ENCODE measurements at places on chromosomes 5 and 9. TPM values are rescaled to one million over a fixed set of nuclear protein-coding genes. Genes with fewer than 3 reads are reported as not detected.

DNA sequence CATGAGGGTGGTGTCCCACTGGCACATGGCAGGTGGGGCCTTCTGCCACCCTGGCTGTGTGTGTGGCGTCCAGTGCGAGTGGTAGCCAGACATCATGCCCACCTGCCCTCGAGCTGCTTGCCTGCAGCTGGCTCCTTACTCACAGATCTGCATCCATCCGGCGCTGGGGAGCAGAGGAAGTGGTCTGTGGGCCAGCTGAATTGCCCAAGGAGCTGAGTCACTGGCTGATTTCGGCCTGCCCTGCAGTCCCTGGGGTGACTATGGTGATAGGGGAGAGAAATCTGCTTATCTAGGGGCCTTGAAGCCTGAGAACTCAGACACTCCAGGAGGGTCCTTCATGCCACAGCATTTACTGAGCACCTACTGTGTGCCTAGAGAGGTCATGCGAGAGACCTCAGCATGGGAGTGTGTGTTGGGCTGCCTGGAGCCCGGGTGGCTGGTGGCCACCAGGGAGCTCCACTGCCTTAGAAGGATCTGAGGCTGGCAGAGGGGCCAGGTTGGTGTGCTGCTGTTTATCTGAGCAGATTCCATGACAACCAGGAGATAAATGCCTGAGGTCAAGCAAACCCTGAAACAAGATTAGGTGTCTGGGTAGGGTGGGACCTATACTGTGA is 57.1 kb downstream of the SLC22A5 start:
- H3K4me3 ChIP-seq: peak overlapping the region; percentile 16
- no peaks in the 10 kb centered on the region for H3K27me3 ChIP-seq
- peaks cover 100% of the 10 kb centered on the region for H3K4me1 ChIP-seq
- peak; percentile 95 for DNase-seq
- no peaks in the 10 kb centered on the region for H3K36me3 ChIP-seq
- peak overlapping the region; percentile 93 for H3K27ac ChIP-seq

- no peaks in the 10 kb centered on the region for H3K4me1 ChIP-seq
- H3K4me3 ChIP-seq: no peak overlapping the region
- no peak overlapping the region for H3K27ac ChIP-seq
- no peaks in the 10 kb centered on the region for H3K36me3 ChIP-seq
- no peaks in the 10 kb centered on the region for H3K27me3 ChIP-seq
These were observed 228.3 kb downstream of the CACNA1B start for GRCh38 chr9:138105561-138106505.

DNA sequence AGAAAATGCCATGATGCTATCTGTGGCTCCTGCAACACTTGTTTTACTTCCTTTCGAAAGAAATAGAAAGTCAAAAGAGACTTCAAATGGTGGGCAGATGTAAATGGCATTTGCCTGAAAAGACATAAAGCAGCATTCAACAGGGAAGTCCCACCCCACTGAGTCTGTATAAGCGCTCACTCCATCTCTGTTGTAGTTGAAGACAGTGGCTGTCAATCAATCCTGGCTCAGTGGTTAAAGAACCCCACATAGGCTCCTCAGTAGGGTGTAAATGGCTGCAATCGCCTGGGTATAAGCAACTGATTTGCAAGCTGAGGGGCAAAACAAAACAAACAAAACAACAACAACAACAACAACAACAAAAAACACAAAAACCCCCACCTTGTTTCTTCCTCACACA is 158.7 kb downstream of the EFNA5 start:
- no peaks in the 10 kb centered on the region for H3K4me1 ChIP-seq
- H3K27ac ChIP-seq: no peak overlapping the region
- H3K36me3 ChIP-seq: no peaks in the 10 kb centered on the region
- H3K4me3 ChIP-seq: no peak overlapping the region
- DNase-seq: no peak
- H3K27me3 ChIP-seq: no peaks in the 10 kb centered on the region

DNA sequence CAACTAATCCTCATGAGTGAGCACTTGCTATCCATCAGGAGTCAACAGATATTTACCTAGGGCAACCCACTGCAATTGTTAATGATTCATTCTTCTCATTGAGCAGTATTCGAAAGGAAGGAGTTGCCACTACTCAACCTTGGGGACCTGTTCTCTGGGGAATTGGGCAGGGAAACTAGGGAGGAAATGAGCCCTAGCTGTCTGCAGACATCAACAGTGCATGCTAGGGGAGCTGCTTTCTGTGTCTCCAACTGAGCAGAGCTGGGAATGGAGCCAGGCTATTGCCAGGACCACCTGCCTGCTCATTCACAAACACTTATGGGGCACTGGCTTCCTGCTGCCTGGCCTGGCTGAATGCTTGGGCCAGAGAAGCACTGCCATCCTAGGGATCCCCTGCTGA is 183.4 kb downstream of the TMEM38B start:
- H3K27ac ChIP-seq: no peak overlapping the region
- H3K27me3 ChIP-seq: no peaks in the 10 kb centered on the region
- no peak overlapping the region for H3K4me3 ChIP-seq
- H3K36me3 ChIP-seq: no peaks in the 10 kb centered on the region
- H3K4me1 ChIP-seq: no peaks in the 10 kb centered on the region

DNA sequence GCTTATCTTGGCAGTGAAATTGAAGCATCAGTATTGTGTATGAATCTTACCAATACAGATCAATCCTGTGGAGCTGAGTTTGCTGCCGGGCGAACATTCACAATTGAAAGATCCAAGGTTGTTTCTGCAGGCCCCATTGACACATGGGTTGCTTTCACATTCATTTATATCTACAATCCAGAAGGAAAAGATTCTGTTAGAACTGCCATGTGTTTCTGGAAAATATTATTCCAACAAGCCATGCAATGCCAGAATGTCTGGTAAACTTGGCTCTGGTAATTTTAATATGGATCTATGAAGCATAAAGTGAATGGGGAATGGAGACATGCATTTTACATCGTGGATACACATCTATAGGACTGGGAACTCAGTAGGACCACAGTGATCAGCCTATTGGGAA is 180.8 kb downstream of the FBN2 start:
- no peak overlapping the region for H3K27ac ChIP-seq
- no peaks in the 10 kb centered on the region for H3K4me1 ChIP-seq

DNA sequence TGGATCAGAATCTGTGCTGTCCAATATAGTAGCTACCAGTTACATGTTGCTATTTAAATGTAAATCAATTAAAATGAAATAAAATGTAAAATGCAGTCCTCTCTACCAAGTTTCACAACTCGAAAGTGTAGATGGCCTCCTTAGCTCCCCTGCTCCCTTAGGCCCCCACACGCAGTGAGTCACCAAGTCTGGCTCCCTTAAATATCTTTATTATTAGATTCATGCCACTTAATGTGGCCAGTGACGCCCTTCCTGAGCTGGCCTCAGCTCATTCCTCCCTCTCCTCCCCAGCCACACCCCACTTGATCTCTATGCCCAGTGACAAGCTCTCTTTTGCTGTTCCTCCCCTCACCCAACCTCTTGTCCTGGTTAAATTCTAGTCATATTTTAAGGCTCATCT is 88.4 kb upstream of the DNAH5 start:
- H3K27ac ChIP-seq: no peak overlapping the region
- H3K4me1 ChIP-seq: peaks cover 6% of the 10 kb centered on the region
- H3K36me3 ChIP-seq: no peaks in the 10 kb centered on the region
- no peak for DNase-seq

DNA sequence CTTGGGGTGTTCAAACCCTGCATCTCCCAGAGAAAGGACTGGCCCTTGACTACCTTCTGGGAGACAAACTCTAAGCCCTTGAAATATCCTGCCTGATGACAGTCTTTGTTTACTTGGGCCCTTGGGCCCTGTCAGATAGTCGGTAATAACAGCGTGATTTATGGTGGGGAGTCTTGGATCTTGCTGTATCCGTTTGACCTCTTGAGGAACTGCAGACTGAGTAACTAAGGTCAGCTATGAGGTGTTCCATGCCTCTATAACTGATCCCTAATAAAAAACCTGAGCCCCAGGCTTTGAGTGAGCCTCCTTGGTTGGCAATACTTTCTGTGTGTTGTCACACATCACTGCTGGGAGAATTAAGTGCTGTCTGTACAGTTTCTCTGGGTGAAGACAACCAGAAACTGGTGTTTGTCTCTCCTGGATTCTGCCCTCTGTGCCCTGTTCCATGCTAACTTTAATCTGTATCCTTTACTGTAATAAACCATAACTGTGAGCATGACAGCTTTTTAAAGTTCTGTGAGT is 56.2 kb upstream of the ANKRD33B start:
- H3K27ac ChIP-seq: no peak overlapping the region
- H3K4me3 ChIP-seq: no peak overlapping the region
- H3K4me1 ChIP-seq: peaks cover 6% of the 10 kb centered on the region
- H3K27me3 ChIP-seq: no peaks in the 10 kb centered on the region
- DNase-seq: no peak
- H3K36me3 ChIP-seq: no peaks in the 10 kb centered on the region

GRCh38 chr5:155772009-155772662 is 554.8 kb upstream of the SGCD start:
- no peak overlapping the region for H3K4me3 ChIP-seq
- no peak for DNase-seq
- no peaks in the 10 kb centered on the region for H3K36me3 ChIP-seq
- H3K4me1 ChIP-seq: no peaks in the 10 kb centered on the region
- no peak overlapping the region for H3K27ac ChIP-seq

DNA sequence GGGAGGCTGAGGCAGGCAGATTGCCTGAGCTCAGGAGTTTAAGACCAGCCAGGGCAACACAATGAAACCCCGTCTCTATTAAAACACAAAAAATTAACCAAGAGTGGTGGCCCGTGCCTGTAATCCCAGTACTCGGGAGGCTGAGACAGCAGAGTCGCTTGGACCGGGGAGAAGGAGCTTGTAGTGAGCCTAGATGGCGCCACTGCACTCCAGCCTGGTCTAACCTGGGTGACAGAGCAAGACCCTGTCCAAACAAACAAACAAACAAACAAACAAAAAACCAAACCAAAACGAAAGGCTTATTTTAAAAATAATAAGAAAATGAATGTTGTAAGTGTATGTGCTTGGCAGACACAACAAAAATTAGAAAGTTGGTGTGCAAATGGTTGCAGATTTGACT is 536.3 kb upstream of the PTPRD start:
- H3K27ac ChIP-seq: no peak overlapping the region
- H3K4me1 ChIP-seq: no peaks in the 10 kb centered on the region
- H3K4me3 ChIP-seq: no peak overlapping the region
- no peaks in the 10 kb centered on the region for H3K36me3 ChIP-seq
- H3K27me3 ChIP-seq: no peaks in the 10 kb centered on the region
- no peak for DNase-seq

- no peak for DNase-seq
- H3K4me1 ChIP-seq: no peaks in the 10 kb centered on the region
- H3K36me3 ChIP-seq: no peaks in the 10 kb centered on the region
- H3K27ac ChIP-seq: no peak overlapping the region
- no peak overlapping the region for H3K4me3 ChIP-seq
- H3K27me3 ChIP-seq: no peaks in the 10 kb centered on the region
These were observed 617.5 kb upstream of the GRIN3A start for GRCh38 chr9:102355982-102356381.

The WNT8A gene
- polyA plus RNA-seq: not detected

The SLC34A3 gene
- not detected for polyA plus RNA-seq

All from spleen (tissue), 13 donors.